ENCODE measurements at places on chromosomes 12 and 14. TPM values are rescaled to one million over a fixed set of nuclear protein-coding genes. Genes with fewer than 3 reads are reported as not detected.

DNA sequence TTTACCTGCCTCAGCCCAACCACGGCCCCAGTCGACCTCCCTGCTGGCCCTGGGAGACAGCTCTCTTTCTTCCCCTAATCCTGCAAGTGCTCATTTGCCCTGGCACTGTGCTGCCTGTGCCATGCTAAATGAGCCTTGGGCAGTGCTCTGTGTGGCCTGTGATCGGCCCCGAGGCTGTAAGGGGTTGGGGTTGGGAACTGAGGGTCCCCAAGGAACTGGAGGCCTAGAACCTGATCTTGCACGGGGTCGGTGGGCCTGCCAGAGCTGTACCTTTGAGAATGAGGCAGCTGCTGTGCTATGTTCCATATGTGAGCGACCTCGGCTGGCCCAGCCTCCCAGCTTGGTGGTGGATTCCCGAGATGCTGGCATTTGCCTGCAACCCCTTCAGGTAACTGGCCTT is 2.8 kb downstream of the RNF31 start:
- H3K36me3 ChIP-seq = no peaks in the 10 kb centered on the region
- no peak overlapping the region for H3K4me3 ChIP-seq
- no peak overlapping the region for H3K27ac ChIP-seq
- H3K4me1 ChIP-seq = peaks cover 16% of the 10 kb centered on the region
- H3K27me3 ChIP-seq = no peaks in the 10 kb centered on the region

- no peak overlapping the region for H3K4me3 ChIP-seq
- H3K27ac ChIP-seq = no peak overlapping the region
- H3K4me1 ChIP-seq = no peaks in the 10 kb centered on the region
- H3K36me3 ChIP-seq = no peaks in the 10 kb centered on the region
Observed at GRCh38 chr14:45799511-45799910, 546.5 kb upstream of the MIS18BP1 start.

CLEC14A gene
- total RNA-seq = 3.1 TPM

GRCh38 chr12:104187446-104188155 is 28.0 kb upstream of the TXNRD1 start:
- no peak overlapping the region for H3K27ac ChIP-seq
- no peaks in the 10 kb centered on the region for H3K36me3 ChIP-seq
- no peaks in the 10 kb centered on the region for H3K4me1 ChIP-seq
- no peak overlapping the region for H3K4me3 ChIP-seq
- no peak for DNase-seq
- H3K27me3 ChIP-seq = no peaks in the 10 kb centered on the region

STYK1 gene
- not detected for total RNA-seq

BCL2L14 gene
- 5.4 TPM for total RNA-seq

GRCh38 chr12:30757316-30757715 is 2.6 kb upstream of the CAPRIN2 start:
- H3K36me3 ChIP-seq = no peaks in the 10 kb centered on the region
- H3K4me1 ChIP-seq = no peaks in the 10 kb centered on the region
- DNase-seq = no peak

DNA sequence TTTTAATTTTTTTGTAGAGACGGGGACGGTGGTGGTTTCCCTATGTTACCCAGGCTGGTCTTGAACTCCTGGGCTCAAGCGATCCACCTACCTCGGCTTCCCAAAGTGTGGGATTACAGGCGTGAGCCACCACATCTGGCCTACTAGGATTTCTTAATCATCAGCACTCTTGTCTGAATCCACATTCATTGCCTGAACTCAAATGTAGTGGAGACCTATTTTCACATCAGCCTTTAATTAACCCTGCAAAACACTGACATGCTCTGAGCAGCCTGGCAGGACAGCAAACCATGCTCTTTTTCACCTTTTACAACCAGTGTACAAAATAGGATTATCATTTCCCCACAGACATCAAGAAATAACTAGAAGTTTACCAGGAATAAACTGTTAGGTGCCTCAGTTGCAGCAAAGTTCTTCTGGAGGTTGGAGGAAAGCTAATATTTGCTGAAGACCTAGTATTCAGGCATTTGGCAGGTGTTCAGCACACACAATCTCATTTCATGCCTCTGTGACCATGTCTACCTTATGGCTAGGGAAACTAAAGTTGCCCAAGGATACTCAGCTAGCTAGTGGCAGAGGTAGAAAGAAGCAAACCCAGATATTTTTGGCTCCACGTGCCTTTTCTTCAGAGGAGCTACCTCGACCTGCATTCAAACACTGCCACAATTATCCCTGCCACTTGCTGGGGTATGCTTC is 37.7 kb downstream of the CFL2 start:
- no peaks in the 10 kb centered on the region for H3K4me1 ChIP-seq
- no peaks in the 10 kb centered on the region for H3K36me3 ChIP-seq
- DNase-seq = no peak

DNA sequence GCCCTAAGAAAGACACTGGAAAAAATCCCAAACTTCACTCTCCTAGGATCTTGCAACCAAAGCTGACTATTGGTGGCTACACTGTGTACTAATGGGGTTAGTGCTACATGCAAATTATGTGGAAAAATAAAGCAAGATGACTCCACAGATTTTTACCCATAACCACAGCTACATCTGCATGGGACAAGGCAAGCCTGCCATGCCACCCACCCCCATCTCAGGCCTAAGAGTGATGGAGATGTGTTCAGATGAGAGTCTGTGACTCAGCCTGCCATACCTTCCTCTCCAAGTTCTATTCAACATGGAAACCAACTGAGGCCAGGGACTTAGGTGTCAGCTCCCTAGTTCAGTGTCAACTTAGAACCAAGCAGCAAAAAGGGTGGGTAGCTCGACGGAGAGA is 206.2 kb downstream of the PELI2 start:
- H3K4me1 ChIP-seq = no peaks in the 10 kb centered on the region
- H3K27ac ChIP-seq = no peak overlapping the region
- H3K36me3 ChIP-seq = no peaks in the 10 kb centered on the region
- H3K27me3 ChIP-seq = no peaks in the 10 kb centered on the region

GRCh38 chr14:100069161-100069800 is 4.1 kb downstream of the EVL start:
- no peaks in the 10 kb centered on the region for H3K27me3 ChIP-seq
- H3K27ac ChIP-seq = no peak overlapping the region
- no peaks in the 10 kb centered on the region for H3K4me1 ChIP-seq
- H3K4me3 ChIP-seq = no peak overlapping the region

DNA sequence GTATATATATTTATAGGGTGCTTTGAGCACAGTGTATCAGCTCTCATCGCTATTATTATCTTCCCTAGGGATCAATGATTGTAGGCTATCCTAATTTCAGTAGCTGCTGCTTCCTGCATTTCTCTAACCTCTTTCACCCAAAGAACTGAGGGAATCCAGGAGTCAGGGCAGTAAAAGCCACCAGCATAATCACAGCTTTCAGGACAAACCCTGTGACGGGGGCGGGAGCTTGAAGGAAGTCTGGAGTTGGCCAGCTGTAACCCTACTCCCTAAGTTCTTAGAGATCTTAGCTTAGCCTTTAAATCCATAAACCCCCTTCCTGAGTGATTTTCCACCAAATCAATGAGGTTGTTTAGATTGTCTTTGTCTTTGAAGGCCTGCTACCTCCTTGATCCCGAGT is 33.7 kb downstream of the FLVCR2 start:
- no peak overlapping the region for H3K4me3 ChIP-seq
- no peaks in the 10 kb centered on the region for H3K27me3 ChIP-seq
- no peaks in the 10 kb centered on the region for H3K4me1 ChIP-seq
- no peak overlapping the region for H3K27ac ChIP-seq

GRCh38 chr14:80959496-80959895 is 4.1 kb downstream of the TSHR start:
- H3K36me3 ChIP-seq = no peaks in the 10 kb centered on the region
- H3K27me3 ChIP-seq = no peaks in the 10 kb centered on the region
- no peaks in the 10 kb centered on the region for H3K4me1 ChIP-seq
- no peak overlapping the region for H3K4me3 ChIP-seq

PSEN1 gene
- 20.8 TPM for total RNA-seq

DNA sequence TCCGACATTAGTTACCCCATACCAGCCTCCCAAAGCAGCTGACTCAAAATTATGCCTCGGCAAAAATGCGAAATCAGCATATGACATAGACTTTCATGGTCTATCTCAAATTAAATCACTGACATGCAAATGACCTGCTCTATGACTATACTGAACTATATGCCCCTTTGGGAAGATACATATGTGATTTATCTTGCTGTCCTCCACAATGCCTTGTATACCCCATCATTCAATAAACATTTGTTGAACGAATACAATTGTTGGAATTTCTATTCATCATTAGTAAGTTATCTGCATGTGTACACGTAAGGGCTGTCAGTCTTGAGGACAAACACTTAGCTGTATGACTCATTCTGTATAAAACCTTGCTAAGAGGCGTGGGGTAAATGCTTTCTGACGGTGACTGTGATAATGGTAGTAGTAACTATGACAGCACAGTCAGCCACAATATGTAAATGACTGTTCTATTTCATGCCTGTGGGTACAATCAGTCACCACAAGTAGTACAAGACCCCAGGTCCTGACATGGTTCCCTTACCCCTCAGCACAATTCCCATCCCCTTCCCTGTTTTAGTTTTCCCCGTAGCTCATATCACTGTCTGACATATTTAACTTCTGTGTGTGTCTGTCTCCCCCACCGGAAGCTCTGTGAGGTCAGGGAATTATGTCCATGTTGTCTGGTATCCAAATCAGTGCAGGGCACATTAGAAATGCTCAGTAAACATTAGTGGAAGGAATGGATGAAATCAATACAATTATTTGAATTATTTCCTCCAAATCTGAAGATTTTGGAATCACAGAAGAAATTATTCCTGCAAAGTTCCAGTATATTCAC is 42.8 kb downstream of the STXBP6 start:
- peak overlapping the region; percentile 32 for H3K27ac ChIP-seq
- H3K4me1 ChIP-seq = peaks cover 26% of the 10 kb centered on the region
- no peaks in the 10 kb centered on the region for H3K36me3 ChIP-seq
- no peaks in the 10 kb centered on the region for H3K27me3 ChIP-seq
- H3K4me3 ChIP-seq = no peak overlapping the region

DNA sequence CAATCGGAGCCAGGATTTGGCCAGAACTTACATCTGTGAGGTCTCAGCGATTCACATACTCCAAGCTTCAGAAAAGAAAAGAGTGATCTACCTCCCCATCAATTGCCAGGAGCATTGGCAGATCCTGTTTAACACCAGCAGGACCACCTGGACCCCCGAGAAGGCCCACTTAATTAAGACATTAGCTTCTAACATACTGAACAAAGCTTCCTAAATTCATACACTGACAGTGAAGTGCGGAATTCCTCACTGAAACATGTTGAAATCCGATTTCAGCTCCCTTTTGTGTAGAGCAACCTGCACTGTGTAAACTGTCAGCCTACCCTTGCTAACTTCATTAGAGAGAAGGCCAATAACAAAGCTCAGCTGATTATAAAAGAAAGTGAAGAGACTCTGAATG is 274.0 kb downstream of the NOVA1 start:
- no peaks in the 10 kb centered on the region for H3K36me3 ChIP-seq
- DNase-seq = no peak
- H3K4me1 ChIP-seq = no peaks in the 10 kb centered on the region
- H3K4me3 ChIP-seq = no peak overlapping the region

DNA sequence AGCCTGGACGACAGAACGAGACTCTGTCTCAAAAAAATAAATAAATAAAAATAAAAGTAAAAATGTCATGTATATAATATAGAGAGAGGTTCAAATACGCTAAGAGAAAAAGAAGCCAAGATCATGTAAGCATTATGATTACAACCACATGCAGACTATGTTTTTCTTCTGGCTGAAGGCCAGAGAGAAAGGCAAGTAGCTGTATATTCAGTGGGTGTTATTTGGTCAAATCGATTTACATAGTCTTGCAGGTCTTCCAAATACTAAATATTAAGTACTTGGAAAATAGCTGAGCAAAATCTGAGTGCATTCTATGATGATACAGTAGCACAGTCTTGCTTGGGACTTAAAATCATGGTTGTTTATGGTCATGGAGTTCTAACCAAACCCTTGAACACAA is 758.0 kb downstream of the DIO2 start:
- no peak overlapping the region for H3K27ac ChIP-seq
- H3K4me1 ChIP-seq = no peaks in the 10 kb centered on the region
- no peaks in the 10 kb centered on the region for H3K36me3 ChIP-seq
- H3K4me3 ChIP-seq = no peak overlapping the region
- no peak for DNase-seq

LMNTD1 gene
- total RNA-seq = 0.22 TPM

AQP5 gene
- 0.51 TPM for total RNA-seq

IRF9 gene
- total RNA-seq = 22.8 TPM

DNA sequence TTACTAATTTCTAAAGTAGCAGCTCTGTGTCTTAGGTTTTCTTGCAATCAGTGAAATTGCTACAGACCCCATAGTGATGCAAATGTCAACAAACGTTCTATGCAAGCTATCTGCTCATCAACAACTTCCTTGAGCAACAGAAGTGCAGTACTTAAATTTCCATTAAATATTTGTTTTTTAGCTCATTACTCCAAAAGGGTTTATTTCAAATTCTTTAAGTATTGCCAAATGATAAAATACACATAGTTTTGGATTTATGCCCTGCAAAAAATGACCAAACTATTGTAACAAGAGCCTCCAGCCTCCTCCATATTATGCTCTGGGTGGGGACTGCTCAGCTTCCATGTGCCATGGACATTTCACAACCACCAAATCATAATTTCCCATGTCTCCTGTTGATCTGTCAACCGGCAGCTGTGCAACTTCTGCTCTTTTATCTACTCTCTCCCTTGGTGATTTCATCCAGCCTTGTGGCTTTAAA is 4.4 kb downstream of the BDKRB1 start:
- no peaks in the 10 kb centered on the region for H3K36me3 ChIP-seq
- no peak overlapping the region for H3K27ac ChIP-seq
- H3K27me3 ChIP-seq = no peaks in the 10 kb centered on the region
- no peak overlapping the region for H3K4me3 ChIP-seq

PLEKHD1 gene
- total RNA-seq = not detected

- no peak overlapping the region for H3K4me3 ChIP-seq
- DNase-seq = no peak
- no peak overlapping the region for H3K27ac ChIP-seq
- no peaks in the 10 kb centered on the region for H3K4me1 ChIP-seq
- H3K36me3 ChIP-seq = no peaks in the 10 kb centered on the region
Observed at GRCh38 chr12:114847441-114848035, 163.6 kb upstream of the TBX3 start.

GRCh38 chr12:2877953-2878732 is 1.1 kb downstream of the RHNO1 start:
- no peaks in the 10 kb centered on the region for H3K4me1 ChIP-seq
- H3K4me3 ChIP-seq = peak overlapping the region; percentile 76
- no peaks in the 10 kb centered on the region for H3K36me3 ChIP-seq
- H3K27ac ChIP-seq = no peak overlapping the region
- H3K27me3 ChIP-seq = no peaks in the 10 kb centered on the region

- no peak overlapping the region for H3K27ac ChIP-seq
- no peak overlapping the region for H3K4me3 ChIP-seq
- H3K36me3 ChIP-seq = no peaks in the 10 kb centered on the region
- H3K27me3 ChIP-seq = no peaks in the 10 kb centered on the region
- no peaks in the 10 kb centered on the region for H3K4me1 ChIP-seq
- DNase-seq = no peak
Observed at GRCh38 chr12:30863839-30864238, 62.7 kb upstream of the TSPAN11 start.

- no peaks in the 10 kb centered on the region for H3K36me3 ChIP-seq
- H3K27me3 ChIP-seq = no peaks in the 10 kb centered on the region
- no peak overlapping the region for H3K27ac ChIP-seq
- H3K4me1 ChIP-seq = no peaks in the 10 kb centered on the region
- H3K4me3 ChIP-seq = no peak overlapping the region
Observed at GRCh38 chr12:56995201-56995929, 11.0 kb downstream of the ZBTB39 start.

Measured in pancreas (tissue), 10 donors.